GM12891 (cell line): ENCODE measurements at places on chromosomes 13 and 19.

GRCh38 chr19:16623576-16623975, 4.4 kb downstream of the MED26 start:
- DNase-seq: no peak

DNA sequence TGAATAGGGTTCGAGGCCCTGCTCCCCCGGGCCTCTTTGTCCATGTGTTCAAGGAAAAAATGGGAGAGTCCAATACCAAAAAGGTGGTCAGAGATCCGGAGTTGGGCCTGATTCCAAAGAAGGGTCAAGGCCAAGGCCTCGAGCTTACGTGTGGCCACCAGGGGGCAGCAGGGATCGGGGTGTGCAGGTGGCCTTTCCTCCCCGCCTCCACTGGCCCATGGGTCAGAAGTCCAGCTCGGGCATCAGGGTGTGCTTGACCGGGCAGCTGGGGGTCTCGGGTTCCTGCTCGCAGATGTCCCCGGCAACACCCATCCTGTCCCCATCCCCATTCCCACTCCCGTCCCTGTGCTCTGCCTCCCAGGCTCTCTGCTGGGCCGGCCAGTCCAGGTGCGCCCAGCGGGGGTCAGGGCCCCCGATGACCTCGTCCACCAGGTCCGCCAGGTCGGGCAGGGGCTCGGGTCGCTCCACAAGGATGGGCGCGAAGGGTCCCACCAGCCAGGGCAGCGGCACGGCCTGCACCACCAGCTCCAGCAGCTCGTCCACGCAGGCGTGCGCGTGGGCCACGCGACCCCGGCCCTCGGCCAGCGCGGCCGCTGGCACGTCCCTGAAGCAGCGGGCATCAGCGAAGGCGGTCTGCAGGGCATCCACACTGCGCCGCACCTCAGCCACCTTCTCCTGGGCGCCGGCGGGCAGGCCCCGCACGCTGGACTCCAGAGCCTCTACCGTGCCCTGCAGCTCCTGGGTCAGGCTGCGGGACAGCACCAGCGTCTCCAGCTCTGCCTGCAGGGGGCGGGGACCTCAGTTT, 5.2 kb upstream of the PLIN4 start:
- DNase-seq: no peak

DNA sequence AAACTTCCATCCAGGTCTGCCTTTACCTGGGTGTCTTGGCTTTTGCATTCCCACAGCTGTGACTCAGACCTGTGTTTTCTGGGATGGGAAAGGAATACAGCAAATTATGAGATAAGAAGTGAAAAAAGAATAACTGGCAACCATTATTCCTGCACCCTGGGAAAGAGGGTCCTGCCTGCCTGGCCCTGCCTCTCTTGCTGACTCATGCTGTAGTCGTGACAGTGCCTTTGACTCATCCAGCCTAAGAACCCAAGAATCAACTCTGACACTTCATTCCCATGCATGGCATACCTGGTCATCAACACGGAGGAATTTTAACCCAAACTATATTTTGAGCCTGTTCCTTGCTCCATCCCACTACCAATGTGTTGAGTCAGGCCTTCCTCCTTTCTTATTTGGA, 185.4 kb upstream of the SERP2 start:
- no peak for DNase-seq

DNA sequence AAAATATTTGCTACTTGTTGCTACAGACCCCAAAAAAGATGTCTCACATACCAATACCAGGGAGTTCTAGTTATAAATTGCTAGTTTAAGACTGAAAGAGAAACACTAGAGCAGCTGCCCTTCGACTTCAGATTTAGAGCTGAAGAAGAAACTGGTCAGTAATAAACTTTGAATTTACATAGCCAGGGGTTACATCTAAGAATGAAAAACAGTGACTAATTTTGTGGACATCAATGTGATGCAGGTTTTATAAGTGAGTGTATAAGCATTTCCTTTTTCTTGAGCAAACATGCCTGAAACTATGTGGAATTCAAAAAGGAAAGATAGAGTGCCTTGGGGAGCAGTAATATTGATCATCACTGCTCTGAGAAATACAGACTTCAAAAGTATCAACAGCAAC, 724.9 kb upstream of the MIR17HG start:
- DNase-seq: no peak

DNA sequence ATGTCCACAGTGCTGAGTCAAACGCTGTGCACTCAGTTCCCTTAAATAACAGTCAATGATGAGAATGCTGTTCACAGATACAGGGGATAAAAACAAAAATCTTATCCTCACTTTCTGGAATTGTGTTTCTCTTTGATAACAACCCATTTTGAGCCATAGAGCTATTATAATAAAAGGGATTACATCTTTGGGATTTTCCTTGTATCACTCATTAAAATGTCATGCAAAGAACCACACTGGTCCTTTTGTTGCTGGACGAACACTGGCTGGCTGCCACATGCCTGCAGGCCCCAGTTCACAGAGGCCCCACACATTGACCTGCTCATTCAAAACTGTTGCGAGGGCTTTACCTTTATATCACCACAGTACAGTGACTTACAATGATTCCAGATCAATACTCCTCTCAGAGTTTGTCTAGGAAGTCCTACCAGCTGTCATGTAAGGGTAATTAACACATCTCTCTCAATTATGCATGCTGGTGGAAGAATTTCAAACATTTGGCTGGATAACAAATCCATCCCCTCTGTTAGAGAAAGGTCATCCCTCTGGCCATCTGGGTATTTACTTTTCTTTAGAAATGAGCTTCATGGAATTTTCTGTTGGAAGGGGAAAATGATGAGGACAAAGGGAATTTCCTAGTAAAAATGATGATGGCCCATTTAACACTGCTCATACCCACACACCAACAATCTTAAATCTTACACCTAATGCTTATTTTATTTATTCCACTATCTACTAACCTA, 85.9 kb downstream of the MBNL2 start:
- DNase-seq: no peak

DNA sequence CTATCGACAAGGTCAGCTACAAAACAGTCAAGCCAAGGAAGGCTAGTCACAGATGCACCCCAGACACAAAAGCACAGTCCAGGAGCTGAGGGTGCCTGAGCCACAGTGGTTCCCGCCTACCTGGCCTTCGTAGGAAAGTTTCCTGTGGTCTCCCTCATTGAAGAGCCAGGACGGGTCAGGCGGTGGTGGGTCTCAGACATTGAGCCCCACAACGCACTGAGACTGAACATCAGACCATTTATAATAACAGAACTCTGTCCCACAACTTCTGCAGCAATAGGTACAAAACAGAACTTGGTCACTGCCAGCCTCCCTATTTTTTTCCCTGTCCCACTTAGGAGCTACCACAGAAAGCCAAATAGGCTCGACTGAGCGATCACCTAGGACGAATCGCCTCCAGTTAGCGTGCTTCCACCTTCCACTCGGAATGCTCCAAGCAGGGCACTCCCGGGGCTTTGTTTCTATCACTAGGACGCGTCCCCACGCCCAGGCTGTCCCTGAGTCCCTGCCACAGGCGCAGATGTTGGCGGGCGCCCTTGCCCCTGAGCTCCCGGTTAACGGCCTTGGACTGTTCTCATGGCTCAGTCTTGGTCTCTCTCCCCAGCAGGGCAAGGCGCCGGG, 640 bp upstream of the ZNF544 start:
- no peak for DNase-seq

GRCh38 chr19:46610413-46610775, 9.3 kb downstream of the CALM3 start:
- DNase-seq: no peak

GRCh38 chr19:12834566-12834943, at the start of gene RTBDN:
Gene RTBDN (minus strand): TSS chr19:12834579. CDS start chr19:12829979, 4,600 bp downstream.
- DNase-seq: no peak

- DNase-seq: peak; percentile 26
Observed at GRCh38 chr13:71867131-71867814, at the start of gene DACH1. Gene DACH1 (minus strand): TSS chr13:71867204.

- no peak for DNase-seq
Observed at GRCh38 chr19:4508698-4509097, 9.6 kb downstream of the PLIN4 start.

DNA sequence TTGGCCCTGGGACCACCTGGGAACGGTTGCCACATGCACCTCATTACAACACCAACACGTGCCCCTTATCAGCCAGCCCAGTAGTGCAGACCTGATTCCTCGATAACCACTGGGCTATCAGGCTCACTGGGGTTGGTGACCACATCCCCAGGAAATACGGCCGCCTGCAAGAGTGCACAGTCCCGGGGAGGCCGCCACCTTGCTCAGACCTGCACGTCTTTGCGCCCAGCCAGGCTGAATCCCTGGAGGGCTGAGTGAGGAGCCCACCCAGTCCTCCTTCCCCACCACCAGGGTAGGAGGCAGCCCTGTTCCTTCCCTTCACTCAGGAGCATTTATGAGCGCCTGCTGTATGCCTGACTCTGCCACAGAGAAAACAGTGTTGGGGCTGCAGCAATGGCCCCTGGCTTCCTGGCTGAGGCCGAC, 67.8 kb downstream of the CEBPG start:
- DNase-seq: no peak

- DNase-seq: no peak
Observed at GRCh38 chr13:95536632-95537241, 15.8 kb upstream of the CLDN10 start.
